ENCODE measurements at places on chromosomes 5 and 9.
A peak's percentile ranks its signal among the peaks of the same experiment; 100 is the strongest.

DNA sequence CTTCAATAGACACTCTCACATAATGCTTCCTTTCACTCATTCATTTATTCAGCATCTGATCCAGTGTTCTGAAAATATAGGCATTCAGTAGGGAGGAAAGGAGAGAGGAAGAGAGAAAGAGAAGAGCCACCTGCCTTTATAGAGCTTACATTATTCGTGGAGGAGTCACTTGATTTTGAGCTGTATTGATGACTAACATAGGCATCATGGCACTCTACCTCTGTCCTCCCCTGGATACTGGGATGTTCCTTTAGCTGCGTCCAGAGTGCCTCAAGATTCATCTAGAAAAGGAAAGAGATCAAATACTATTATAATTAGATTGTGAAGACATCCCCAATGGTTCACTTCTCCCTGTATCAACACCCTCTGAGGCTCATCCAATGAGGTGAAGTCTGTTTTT is 345.1 kb downstream of the SPATA31D1 start:
- no peak for DNase-seq

- no peak for DNase-seq
Observed at GRCh38 chr5:2658881-2659470, 92.5 kb downstream of the IRX2 start.

DNA sequence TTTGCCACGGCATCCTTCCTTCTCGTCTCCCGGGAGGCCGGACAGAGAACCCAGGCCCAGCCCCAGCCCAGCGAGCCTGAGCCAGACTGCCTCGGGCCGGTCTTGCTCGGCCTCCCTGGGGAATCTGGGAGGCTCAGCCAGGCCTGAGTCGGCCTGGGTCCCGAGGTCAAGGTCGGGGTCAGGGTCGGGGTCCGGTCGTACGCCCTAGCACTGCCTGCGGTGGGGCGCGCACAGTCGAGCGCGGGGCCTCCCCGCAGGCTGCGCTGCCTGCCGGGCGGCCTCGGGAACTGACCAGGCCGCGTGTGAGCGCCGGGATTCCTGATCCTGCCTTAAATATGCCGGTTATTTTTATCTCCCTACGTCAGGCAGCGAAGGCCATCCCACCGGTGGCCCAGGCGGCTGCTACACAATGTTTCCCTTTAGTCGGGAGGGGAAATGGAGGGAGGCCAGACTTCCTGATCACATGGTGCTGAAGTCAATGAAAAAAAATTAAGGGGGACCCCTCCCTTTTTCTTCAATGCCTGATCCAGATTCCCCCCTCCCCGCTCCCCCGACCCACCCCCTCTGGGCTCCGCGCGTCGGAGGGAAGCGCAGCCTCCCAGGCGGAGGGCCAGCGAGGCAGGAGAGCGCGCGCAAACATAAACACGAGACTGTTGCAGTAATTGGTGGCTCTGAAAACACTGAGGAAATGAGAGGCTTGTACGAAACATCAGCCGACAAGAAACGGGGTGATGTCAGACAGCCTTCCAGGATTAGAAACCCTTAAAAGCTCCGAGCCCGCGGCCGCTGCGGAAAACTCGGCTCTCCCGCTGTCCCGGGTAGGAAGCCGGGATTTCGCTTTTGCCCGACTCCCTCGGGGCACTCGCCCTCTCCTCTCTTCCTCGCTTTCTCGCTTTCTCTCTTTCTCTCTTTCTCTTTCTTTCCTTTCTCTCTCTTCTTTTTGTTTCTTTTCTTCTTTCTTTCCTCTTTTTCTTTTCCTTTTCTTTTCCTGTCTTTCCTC is 148.2 kb upstream of the KLF4 start:
- DNase-seq = no peak

DNA sequence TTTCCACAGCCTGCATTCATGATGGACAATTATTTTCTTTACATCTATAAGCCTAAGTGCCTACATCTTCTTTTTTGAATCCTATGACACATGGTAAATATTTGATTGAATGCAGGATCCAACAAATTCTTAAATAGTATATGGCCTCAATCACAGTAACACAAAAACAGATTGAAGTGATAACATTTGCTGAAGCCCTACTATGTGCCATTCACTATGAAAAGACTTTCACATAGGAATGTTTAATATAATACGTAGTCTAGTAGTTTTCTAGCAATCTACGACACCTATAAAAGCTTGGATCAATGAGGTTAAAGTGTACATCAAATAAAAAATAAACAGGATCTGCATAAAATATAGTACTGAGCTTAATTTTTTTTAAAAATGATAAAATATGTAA is 231.0 kb downstream of the AP3B1 start:
- no peak for DNase-seq

DNA sequence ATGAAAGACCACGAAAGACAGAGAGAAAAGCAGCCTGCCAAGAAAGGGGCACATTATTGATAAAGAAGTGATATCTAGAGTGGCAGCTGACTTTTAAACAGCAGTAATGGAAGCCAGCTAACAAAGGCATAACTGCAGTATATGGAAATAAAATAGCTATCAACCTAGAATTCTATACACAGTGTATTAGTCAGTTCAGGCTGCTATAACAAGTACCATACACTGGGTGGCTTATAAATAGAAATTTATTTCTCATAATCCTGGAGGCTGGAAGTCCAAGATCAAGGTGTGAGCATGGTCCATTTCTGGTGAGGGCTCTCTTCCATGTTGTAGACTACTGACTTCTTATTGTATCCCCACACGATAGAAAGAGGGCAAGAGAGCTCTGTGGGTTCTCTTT is 109.8 kb downstream of the DEPDC1B start:
- no peak for DNase-seq

GRCh38 chr9:37295796-37296195 is 126.7 kb upstream of the GRHPR start:
- no peak for DNase-seq

GRCh38 chr5:134175921-134176510 is 734 bp downstream of the SKP1 start:
- no peak for DNase-seq

- peak; percentile 31 for DNase-seq
Observed at GRCh38 chr9:128203024-128203706, at the start of gene DNM1. Gene DNM1 (plus strand): TSS chr9:128203379. CDS start chr9:128203471, 92 bp downstream.

GRCh38 chr5:169695919-169696490 is 58.9 kb downstream of the DOCK2 start:
- peak; percentile 80 for DNase-seq

- no peak for DNase-seq
Observed at GRCh38 chr9:134782921-134783698, 97.5 kb upstream of the FCN2 start.

GRCh38 chr9:35001803-35002502 is 12.4 kb downstream of the DNAJB5 start:
- peak; percentile 63 for DNase-seq

DNA sequence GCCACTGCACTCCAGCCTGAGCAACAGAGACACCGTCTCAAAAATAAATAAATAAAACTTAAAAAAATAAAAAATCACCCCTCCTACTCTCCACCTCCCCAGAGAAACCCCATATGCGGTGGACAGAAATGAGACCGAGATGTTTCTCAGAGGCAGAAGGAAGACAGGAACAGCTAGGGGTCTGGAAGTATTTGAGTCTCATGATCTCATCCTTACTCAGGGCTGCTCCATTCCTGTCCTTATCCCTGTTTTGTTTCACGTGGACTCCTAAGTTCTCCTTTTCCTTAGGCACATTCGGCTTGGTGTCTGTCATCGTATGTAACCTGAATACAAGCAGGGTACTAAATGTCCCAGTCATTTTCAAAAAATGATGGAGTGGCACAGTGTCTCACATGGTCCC is 76.1 kb downstream of the C9orf50 start:
- DNase-seq = no peak

GRCh38 chr9:130106860-130107233 is 53.1 kb downstream of the GPR107 start:
- DNase-seq = no peak

Measured in NCI-H226 (cell line).